ENCODE measurements at places on chromosomes 12 and 14.
A peak's percentile ranks its signal among the peaks of the same experiment; 100 is the strongest.

DNA sequence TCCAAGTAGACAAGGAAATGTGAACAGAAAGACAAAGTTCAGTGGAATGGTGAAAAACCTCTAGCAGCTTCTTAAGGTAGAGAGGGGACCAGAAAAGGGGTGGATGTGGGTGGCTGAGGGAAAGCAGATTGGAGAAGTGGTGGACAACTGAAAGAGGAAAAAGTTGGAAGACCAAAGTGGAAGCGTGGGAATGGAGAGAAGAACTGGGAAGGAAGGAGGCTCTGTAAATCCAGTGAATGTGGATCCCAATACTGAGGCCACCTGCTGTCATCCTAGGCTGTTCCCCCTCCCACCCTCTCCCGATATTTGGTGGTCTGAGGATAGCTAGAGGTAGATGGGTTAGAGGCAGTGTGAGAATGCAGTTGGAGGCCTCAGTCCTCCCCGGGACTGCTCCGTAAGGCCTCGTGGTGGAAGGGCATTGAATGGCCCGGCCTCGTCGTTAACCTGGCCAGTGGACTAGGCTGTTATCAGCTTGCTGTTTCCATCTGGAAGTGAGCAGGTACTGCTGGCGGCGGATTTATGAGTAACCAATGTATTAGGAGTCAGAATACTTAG lies 822 bp upstream of the POU6F1 start:
- DNase-seq = no peak

DNA sequence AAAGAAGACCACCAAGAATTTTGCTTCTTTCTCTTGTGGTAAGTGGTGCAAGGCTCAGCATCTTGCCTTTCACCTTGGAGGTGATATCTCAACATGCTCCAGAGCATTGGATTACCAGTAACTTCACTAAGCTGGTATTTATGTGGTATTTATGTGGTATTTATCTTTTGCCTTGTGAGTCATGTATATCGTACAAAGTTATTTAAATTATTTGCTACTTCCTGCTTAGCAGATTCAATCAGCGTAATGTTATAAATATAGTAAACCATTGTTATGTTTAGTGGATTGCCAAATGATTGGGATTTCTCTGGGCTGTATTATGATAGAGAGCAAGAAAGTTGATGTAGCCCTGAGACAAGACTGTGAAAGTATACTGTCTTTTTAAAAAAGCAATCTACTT lies 366.4 kb downstream of the IPO8 start:
- no peak for DNase-seq

GRCh38 chr12:82708061-82708879 lies 21.6 kb downstream of the TMTC2 start:
- DNase-seq = no peak

GRCh38 chr12:100026241-100026640 lies 41.5 kb upstream of the ANKS1B start:
- no peak for DNase-seq

DNA sequence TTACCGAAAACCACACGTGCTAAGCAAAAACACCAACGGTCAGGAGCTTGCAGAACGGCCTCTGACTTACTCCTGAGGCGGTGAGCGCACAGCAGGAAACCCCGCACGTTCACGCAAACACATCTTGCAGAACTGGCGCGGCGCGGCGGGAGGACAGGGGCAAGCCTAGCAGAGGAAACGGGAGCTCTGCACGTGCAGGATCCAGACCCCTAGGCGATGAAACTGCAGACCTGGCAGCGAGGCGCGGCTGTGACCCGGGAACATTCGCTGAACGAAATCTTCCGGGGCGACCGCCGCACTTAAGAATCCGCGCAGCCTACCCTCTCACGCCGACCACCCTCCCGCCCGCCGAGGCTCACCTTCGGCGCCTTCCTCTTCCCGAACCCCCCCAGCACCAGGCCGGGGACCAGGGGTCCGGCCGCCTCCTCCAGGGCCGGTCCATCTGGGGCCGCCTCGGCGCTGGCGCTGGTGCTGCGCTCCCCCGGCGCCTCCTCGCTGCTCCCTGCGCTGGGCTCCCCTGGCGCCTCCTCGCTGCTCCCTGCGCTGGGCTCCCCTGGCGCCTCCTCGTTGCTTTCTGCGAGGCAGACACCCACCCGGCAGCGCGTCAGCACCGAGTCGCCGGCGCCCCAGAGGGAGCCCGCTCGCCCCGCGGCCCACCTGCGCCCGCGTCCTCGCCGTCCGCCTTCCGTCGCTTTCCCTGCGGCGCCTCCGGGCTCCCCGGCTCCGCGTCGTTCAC lies 615 bp downstream of the DDX51 start:
- DNase-seq = no peak

GRCh38 chr12:117889098-117889497 lies 79.7 kb downstream of the KSR2 start:
- DNase-seq = no peak

- DNase-seq = no peak
These were observed 24.3 kb downstream of the CNOT2 start for GRCh38 chr12:70267550-70267949.

GRCh38 chr12:110245369-110245772 lies 35.7 kb upstream of the ATP2A2 start:
- no peak for DNase-seq

DNA sequence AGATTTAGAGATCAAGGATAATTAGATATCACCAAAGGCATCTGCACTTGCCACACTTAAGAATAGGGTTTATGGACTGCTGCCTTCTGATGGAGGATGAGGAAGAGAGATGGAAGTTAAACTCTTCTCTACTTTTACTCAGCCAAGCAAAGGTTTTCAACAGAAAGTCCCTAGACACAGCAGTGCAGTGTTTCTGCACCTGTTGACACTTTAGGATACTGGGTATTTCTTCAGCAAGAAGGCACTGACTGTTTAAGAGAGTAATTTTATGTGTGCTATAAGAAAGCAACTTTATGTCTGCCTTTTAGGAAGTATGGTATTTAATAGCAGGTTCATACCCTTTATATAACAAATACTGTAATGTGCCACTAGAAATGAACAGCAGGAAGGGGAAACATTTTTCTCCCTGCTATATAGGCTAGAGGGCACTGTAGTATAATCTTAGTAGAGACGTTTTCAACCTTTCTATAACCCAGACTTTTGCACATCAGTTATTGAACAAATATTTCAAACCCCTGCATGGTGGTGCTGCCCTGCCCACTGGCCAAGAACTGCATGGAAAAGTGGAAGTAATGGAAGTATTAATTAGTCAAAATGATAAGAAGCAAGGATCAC lies 225.0 kb upstream of the GRIP1 start:
- no peak for DNase-seq

DNA sequence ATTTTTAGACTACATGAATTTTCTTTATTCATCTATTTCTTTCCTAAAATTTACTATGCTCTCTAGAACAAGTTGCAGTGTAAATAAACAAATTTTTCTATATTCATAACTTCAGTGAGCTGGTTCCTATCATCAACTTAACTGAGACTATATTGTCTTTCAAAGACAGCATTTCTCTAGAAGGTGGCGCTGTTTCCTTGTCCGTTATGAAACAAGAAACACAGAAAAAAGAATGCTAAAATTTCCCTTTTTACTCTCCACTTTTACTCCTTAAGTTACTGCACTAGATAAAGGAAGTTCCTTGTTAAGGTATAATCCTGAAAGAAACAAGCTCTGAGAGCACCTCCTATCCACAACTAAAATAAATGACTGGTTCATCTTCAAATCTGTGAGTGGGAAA lies 8.2 kb upstream of the CLEC2A start:
- DNase-seq = peak; percentile 7

DNA sequence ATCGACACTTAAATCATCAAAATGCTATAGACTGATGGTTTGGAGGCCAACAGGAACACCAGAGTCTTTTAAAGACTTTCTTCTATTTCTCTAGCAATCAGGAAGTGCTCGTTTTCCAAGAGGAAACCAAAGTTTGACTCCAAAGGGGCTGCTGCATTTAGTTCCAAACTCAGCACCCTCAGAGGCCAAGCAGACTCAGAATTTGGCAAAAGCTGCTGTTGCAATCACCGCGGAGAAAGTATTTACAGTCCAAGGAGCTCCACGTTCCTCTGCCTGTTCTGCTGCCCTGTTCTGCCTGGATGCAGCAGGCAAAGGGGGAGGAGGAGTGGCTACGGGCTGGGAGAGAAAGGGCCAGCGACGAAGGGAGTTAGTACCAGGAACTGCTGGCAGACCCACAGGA lies 325.1 kb downstream of the BCL11B start:
- DNase-seq = no peak

- DNase-seq = no peak
These were observed 19.5 kb downstream of the GCN1 start for GRCh38 chr12:120175062-120175461.

- DNase-seq = no peak
These were observed 280.3 kb downstream of the BCAT1 start for GRCh38 chr12:24668563-24668962.

DNA sequence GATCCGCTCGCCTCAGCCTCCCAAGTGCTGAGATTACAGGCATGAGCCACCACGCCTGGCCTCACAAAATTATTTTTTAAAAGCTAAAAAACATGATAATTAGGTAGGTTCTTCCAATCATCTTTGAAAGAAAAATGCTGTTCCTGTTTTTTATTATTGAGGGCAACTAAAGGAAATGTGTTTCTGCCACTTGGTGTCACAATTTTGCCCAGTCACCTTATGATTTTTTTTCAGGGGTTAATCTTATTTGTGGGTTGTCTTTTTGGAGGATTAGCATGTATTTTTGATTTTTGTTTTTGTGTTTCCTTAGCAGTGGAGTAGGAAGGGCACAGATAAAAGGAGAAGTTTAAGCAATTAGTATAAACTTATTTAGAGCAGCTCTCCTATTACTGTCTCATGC lies 79.8 kb downstream of the PRORP start:
- DNase-seq = no peak

GRCh38 chr14:20631023-20631879 lies 10.2 kb downstream of the OR6S1 start:
- DNase-seq = peak; percentile 47

- no peak for DNase-seq
These were observed 4.9 kb upstream of the SUSD6 start for GRCh38 chr14:69606258-69607184.

GRCh38 chr12:3042394-3042793 lies 34.8 kb upstream of the TSPAN9 start:
- DNase-seq = peak; percentile 68

DNA sequence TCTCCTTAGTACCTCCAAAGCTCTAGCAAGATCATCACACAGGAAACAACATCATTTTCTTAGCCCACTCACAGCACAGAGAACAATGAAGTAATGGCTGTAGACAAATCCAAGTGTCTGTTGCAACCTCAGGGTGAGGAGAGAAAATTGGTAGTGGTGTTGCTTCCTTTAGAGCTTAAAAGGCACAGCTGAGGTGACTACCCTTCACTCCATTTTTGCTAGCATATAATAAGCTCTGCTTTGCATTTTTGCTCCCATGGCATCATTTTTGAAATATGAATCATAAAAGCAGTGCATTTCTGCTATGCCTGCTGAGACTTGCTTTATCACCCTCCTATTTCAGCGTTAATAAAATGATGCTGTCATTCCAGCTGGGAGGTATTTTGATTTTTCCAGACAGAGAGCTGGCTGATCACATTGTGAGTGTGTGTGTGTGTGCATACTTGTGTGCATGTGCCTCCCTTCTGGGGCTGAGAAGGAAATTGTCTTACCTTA lies 18.5 kb upstream of the PCNX1 start:
- no peak for DNase-seq

DNA sequence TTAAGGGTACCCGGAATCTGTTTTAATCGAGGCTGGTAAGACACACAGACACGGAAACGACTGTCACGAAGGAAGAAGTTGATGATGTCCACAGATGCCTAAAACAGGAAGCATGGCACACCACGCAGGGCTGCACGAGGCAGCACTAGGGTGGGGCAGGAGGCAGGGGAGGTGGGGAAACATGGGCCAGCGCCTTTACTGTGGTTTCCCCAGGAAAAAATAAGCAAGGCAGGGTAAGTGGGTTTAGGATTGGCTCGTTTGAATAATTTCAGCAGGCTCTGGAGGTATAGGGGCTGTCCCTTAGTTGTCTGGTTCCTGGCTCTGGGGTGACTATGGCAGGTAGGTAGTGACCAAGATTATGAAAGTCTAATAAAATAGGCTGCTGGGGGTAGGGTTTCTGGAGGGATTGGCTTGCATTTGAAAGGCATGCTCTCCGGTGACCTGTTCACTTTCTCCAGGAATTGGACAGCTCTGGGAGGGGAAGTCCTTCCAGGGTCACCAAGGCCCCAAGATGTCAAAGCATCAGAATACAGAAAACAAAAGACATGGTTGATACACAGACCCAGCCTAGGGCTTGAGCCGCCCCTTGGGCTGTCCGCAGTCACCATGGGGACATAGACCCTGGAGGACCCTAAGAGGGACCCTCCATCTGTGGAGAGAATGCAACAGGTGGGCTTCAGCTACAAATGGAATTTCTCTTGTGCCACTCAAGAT lies 35.3 kb downstream of the MAP1LC3B2 start:
- no peak for DNase-seq

DNA sequence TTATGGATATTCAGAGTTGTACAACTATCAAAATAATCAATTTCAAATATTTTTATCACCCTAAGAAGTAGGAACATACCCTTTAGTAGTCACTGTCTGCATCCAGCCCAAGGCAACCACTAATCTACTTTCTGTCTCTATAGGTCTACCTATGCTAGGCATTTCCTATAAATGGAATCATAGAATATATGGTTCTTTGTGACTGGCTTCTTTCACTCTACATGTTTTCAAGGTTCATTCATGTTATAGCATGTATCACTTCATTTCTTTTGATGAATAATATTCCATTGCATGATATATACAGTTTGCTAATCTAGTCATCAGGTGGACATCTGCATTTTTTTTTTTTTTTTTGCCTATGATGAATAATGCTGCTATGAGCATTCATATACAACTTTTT lies 112.4 kb downstream of the PPP1R12A start:
- no peak for DNase-seq

GRCh38 chr12:46217541-46218321 lies 51.1 kb downstream of the SLC38A1 start:
- DNase-seq = no peak

DNA sequence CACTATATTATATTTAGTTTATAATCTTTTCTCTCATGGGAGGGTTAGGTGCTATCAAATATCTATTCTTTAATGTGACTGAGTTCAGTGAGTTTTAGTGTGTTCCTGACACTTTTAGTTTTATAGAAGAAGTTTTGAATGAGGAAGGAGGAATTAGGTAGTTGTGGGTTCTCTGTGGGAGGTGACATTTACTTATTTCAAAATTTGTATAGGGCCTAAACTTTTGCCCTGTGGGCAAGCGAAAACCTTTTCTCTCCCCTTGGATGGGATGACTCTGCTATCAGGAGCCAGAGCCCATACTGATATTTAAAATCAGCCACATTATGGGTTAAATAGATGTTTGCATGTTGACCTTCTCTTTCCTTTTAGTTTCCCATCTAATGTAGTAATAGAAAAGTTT lies 43.6 kb downstream of the SPATS2 start:
- DNase-seq = no peak
